ENCODE measurements at places on chromosomes 3 and 15.

DNA sequence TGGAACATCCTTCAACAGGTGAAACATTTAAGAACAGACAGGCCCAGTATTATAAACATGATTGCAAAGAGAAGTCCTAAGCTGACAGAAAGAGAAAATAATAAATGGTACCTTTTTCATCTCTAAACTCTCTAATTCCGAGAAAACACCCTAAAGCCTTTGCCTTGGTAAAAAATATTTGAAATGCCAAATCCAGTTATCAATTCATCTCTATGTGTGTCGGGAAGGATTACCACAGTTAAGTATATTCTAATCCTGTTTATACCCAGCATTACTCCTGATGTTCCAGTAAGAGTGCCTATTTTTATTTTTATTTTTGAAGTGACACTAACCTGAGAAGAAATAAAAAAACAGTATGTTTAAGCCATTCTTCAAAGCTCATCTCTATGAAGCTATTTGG is 219.3 kb upstream of the NANOGP8 start:
- DNase-seq: no peak

GRCh38 chr3:148748283-148748682 is 50.6 kb downstream of the AGTR1 start:
- DNase-seq: no peak

GRCh38 chr15:35362195-35362829 is 183.7 kb downstream of the DPH6 start:
- no peak for DNase-seq

- no peak for DNase-seq
Measured at GRCh38 chr15:89104172-89104564, 15.9 kb downstream of the ABHD2 start.

DNA sequence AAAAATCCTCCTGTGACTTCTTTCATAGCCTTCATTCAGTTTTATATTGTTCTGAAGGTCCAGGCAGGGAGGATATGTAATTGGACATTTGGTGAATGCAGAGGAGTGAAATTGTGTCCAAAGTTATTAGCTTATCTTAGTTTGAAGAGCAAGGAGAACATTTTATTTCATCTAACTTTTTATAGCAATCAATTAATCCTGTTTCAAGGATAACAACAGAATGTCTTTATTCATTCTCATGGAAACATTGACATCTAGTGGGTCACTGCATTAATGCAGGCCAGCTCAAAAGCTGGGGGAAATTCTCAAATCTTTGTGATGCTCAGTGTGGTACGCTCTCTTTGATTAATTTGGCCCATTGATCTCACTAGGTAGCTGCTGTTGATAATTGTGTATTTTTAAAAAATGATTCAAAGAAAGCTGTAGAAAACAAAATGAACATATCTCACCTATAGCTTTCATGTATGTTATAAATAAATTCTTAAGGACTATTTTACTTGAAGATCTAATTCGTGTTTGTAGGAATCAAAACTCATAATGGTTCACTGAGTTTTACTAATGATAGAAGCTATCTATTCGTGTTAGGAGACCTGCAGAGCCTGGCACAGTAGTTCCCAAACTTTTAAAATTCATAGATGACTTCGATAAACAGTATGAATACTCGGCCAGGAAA is 150.8 kb upstream of the KCNMB2 start:
- DNase-seq: peak; percentile 47

DNA sequence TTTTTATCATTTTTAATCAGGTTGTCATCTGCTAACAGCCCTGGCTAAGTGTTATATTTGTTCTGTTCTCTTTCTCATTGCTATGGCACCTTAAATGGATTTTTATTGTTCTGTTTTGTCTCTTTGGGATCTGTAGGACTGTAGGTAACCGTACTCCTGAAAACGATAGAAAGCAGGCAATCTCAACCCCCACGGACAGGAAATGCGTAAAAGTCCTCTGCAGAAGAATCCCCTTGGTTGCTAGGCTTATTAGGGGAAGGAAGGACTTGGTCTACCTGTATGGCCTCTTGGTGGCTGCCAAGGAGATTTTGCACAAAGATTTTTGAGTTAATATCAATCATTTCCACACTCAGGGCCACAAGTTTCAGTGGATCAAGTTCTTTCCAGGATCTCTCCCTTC is 571.9 kb upstream of the ZNF385D start:
- DNase-seq: no peak

DNA sequence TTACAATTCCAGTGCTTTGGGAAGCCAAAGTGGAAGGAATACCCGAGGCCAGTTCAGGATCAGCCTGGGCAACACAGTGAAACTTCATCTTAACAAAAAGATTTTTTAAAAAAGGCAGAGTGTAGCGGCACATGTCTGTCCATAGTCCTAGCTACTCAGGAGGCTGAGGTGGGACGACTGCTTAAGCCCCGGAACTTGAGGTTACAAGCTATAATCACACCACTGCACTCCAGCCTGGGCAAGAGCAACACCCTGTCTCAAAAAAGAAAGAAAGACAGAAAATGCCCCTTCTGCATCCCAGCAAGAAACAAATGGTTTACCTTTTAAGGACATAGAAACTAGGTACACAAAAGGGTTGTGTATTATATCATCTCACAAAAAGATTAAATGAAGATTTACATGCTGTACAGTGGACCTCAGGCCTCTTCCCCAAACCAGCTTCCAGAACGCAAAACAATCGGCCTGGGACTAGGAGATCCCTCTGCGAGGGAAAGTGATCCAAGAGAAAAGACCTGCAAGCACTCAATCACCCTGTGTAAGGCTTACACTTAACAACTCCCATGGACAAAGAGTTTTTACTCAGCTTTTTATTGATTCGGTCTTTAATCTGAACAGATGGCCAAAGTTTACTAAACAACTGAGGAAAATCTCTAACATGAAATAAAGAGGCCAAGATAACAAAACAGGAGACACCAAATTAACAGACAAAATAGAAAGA is 21.2 kb downstream of the TFDP2 start:
- DNase-seq: no peak

GRCh38 chr3:112617285-112617684 is 23.7 kb downstream of the CCDC80 start:
- no peak for DNase-seq
